ENCODE measurements at places on chromosomes 2 and 18.

DNA sequence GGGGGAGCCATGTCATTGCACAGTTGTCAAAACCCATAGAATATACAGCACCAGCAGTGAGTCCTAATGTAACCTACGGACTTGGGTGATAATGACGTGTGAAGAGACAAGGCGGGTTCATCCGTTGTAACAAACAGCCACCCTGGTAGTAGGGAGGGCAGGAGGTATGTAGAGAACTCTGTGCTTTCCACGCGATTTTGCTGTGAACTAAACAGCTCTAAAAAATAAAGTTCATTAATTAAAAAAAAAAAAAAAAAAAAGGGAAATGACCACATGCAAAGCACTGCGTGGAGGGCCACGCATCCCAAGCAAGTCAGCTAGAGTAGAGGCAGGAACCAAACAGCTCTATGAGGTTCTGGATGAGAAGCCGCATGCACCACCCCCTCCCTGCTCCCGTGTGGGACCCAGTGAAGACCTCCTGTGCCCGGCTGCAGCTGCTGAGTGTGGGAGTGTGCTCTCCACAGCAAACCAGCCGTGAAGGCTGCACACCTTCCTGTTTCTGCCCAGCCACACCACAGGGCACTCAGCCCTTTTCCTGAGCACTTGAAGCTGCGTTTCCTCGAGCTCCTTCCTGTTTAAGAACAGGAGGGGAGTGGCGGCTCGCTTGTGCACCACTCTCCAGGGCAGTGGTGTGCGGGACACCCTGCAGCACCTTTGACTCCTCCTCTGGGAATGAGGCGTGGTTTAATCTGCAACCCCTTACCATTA, 65.6 kb downstream of the ODC1 start:
- peak; percentile 62 for ATAC-seq

DNA sequence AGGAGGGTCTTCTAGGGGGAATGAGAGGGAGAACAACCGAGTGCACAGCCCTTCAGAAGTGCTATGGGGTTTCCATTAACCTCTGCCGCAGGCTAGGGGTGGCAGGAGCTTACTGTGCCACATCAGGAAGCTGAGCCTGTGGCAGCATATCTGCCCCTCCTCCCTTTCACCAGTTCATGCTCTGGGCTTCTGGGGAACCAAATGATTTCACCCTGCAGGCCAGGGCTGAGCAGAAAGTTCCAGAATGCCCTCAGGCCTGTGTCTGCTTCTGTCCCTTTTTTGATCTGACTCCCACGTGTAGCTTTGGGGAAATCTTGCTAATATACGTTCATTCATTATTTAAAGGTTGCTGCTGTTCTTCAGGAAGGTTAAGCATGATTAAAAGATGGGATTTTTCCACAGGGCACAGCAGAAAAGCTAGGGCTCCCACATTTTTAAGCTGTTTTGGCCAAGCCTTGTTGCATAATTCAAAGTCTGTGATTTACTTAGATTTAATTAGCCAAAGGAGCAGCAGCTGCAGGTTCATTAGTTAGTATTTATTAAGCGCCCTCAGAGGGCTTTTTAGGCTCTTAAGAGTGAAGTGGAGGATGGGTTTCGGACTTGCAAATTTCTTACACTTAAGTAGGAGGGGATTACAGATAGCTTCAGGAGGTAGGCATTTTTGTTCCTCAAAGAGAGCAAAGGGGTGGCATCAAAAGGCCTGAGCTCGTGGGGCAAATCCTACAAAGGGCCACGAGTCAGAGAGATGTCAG, 10.2 kb downstream of the TMEM247 start:
- ATAC-seq: no peak

- no peak for ATAC-seq
These were observed 33.9 kb upstream of the CSRNP3 start for GRCh38 chr2:165435611-165436010.

- ATAC-seq: no peak
These were observed 319.0 kb downstream of the LRRTM1 start for GRCh38 chr2:79985571-79985970.

- no peak for ATAC-seq
These were observed 528.0 kb downstream of the BCL11A start for GRCh38 chr2:60025496-60025895.

Data from activated T-helper 17 cell treated with anti-CD3 and anti-CD28 coated beads, Interleukin-2, amount 50 U/mL, for 72 hours (primary cell).